ENCODE measurements at places on chromosomes 4 and X. TPM values are rescaled to one million over a fixed set of nuclear protein-coding genes. Genes with fewer than 3 reads are reported as not detected.

The FAM47E gene
- total RNA-seq = 0.18 TPM

The AFF1 gene
- 9.9 TPM for total RNA-seq

The NEK1 gene
- total RNA-seq = 2.6 TPM

The GPR50 gene
- 0.17 TPM for total RNA-seq

The SPACA5 gene
- total RNA-seq = not detected

The MAGEC3 gene
- total RNA-seq = not detected

The BANK1 gene
- 0.70 TPM for total RNA-seq

The PF4V1 gene
- total RNA-seq = not detected

The TRAPPC11 gene
- total RNA-seq = 10.6 TPM

The RAB33B gene
- 2.2 TPM for total RNA-seq

The CBR4 gene
- 4.4 TPM for total RNA-seq

The NWD2 gene
- not detected for total RNA-seq

The KLKB1 gene
- total RNA-seq = not detected

The HPGDS gene
- not detected for total RNA-seq

The SLC2A9 gene
- total RNA-seq = 0.19 TPM

The ZXDB gene
- 6.6 TPM for total RNA-seq

The CPZ gene
- total RNA-seq = 0.21 TPM

The PCYT1B gene
- total RNA-seq = not detected

The CLDN22 gene
- total RNA-seq = not detected

The CT83 gene
- total RNA-seq = not detected

The CPE gene
- 1.2 TPM for total RNA-seq
